CD4-positive, alpha-beta T cell treated with Interleukin-6 at 100 ng/mL for 8 hours (primary cell): ENCODE measurements at places on chromosomes 6 and 20.

DNA sequence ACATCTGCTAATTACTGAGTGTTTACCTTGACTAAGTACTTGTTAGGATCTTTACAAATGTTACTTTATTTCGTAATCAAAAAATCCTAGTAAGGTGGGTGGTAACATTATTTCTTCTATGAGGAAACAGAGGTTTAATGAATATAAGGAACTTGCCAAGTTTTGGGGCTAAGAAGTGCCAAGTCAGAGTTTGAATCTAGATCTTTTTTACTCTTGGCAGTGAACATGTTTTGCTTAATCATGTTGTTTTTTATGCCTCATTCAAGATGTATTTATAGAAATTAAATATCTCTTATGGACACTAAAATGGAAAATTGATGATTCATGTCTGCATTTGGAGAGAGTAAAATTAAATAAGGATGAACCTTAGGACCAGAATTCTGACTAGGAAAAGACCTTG is 393.7 kb downstream of the UTRN start:
- no peak for DNase-seq

DNA sequence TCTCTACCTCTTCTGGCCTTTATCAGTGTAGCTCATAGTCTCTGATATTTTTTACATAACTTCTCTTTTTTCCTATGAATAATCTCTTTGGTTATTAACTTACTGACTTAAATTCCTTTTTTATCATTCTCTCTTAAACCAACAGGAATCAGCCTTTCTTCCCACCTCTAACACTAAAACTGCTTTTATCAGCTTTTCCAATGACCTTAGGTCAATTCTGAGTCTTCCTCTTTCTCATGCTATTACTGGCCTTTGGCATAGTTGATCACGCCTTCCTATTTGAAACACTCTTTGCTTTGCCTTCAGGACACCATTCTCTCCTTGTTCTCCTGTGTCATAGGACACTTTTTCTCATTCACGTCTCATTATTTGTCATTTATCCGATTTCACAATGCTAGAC is 8.1 kb upstream of the HINT3 start:
- no peak for DNase-seq

DNA sequence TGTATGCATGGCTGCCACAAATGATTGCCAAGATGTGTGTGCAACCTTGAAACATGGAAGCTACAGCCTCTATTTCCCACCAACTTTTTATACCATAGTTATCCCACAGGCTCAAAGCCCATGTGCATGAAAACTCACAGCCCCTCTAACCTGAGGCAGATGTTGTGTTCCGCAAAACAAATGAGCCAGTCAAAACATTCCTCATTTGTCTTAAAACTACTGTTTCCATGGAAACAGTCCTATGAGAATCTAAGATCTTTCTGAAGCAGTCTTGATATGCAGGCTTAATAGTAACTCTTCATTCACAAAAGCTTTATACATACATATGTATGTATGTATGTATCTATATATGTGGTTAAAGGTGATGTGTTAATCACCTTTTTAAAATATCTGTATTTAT is 31.2 kb upstream of the MANEA start:
- no peak for DNase-seq

GRCh38 chr6:131377112-131377705 is 195.8 kb upstream of the ARG1 start:
- no peak for DNase-seq

GRCh38 chr6:44671333-44671732 is 283.8 kb downstream of the CDC5L start:
- DNase-seq, result no peak
